Activated CD4-positive, alpha-beta T cell treated with anti-CD3 and anti-CD28 coated beads for 4 hours (primary cell): ENCODE measurements at places on chromosomes 13 and 19.
A peak's percentile ranks its signal among the peaks of the same experiment; 100 is the strongest.

DNA sequence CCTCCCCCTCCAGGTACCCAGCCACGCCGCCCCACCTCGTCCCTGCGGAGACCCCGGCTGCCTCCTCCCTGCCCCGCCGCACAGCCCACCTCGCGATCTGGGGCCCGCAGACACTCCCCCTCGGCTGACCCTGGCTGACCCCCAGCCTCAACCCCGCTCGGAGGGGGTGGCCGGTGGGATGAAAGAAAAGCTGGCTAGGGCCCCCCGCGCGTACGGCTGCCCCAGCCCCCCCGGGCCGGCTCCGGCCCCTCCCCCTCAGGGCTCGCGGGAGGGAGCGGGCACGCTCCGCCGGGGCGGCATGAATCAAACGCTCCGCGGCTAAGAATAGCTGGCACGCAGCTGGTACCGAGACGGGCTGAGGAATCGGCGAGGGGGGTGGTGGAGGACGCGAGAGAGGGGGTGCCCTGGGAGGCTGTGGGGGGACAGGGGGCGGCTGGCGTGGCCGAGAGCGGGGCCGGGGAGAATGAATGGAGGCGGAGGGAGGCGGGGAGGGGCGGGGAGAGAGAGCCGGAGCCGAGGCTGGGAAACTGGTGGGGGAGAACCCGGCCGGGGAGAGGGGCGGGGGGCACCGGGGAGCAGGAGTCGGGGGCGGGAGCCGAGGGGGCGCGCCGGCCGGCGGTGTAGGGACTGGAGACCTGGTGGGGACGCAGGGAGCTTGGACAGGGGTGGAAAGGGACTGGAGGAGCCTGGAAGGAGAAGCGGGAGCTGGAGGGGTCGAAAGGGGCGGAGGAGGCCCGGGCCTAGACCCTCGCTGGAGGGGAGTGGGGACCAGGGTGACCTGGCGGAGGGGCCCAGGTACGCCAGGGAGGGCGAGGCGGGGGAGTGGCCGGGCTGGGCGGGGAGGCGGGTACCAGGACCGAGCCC lies 1.1 kb downstream of the SHANK1 start:
- DNase-seq = no peak

DNA sequence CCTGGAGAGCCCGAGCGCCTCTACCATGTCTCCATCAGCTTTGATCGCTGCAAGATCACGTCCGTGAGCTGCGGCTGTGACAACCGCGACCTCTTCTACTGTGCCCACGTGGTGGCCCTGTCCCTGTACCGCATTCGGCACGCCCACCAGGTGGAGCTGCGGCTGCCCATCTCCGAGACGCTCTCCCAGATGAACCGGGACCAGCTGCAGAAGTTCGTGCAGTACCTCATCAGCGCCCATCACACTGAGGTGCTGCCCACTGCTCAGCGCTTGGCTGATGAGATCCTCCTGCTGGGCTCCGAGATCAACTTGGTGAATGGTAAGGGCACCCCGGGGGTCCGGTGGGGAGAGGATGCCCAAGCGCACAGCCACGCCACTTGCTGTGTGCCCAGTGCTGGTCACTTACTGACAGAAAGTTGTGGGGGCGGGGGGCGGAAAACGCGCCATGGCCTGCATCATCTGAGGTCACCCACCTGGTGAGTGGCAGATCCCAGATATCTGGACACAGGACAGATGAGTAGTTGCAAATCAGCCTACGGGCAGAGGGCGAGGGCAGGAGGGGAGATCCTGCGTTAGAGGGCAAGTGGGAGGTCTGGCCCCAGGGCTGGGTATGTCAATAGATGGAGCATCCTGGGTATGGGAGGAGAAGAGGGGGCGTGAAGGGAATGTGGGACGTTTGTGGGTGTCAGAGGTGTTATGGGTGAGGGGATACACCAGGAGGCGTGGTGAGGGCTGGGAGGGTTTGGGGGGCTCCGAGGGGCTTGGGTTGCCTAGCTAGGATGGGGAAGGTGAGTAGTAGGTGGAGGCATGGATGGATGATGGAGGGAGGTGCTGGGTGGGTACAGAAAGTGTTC lies 9.8 kb downstream of the ZSWIM4 start:
- no peak for DNase-seq

- DNase-seq = no peak
These were observed 177.0 kb downstream of the ZNF536 start for GRCh38 chr19:30549151-30549550.

- peak; percentile 33 for DNase-seq
These were observed 452 bp downstream of the PIAS4 start for GRCh38 chr19:4007836-4008539.

DNA sequence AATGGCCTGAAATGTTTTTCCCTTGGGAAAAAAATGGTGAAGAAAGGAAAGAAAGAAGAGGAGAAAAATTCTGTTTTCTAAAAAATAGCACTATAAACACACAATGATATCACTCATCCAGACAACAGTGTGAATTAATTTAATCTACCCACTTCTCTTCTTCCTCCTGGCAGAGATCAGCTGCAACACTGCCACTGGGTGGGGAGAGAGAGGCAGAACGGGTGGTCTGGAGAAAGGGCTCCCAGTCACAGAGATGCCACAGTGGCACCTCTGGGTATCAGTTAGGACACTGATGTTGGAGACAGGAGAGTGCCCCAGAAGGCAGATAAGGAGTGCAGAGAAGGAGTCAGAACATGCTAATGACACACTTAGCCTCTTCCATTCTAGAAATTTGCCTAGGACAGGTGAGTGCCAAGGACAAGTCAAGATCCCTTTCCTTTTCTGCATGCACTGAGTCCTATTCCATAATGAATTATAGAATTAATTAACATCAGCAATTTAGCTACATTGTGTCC lies 168.6 kb downstream of the SUCLA2 start:
- DNase-seq = no peak

GRCh38 chr19:9956956-9957355 lies 20.6 kb upstream of the OLFM2 start:
- DNase-seq = no peak

DNA sequence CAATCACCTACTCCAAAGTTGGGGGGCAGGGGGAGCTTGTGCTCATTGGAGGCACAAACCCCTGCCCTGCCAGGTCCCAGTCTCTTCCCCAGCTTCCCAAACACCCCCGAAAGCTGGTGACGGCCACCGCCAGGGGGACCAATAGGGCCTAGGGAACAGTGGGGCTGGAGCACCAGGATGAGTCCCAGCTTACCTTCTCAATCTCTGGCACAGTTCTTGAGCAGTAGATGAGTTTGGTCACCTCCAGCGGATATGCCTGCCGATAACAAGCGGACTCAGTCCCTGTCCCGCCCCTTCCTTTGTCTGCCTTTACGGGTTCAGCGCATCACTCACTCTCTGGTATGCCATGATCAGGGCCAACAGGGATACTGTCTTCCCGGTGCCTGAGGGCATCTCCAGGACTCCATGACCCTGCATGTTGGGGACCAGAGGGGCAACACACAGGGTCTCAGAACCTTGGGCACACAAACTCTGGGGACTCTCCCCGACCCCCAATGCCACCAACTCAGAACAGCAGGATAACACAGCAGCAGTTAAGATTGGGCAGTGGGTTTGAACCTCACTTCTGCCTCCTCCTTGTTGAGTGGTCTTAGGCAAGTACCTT lies 1.5 kb downstream of the ERCC2 start:
- no peak for DNase-seq

GRCh38 chr19:2779121-2779740 lies 3.8 kb downstream of the SGTA start:
- no peak for DNase-seq

GRCh38 chr13:39044536-39044935 lies 6.3 kb downstream of the NHLRC3 start:
- no peak for DNase-seq
